ENCODE measurements at places on chromosomes 4 and X.

DNA sequence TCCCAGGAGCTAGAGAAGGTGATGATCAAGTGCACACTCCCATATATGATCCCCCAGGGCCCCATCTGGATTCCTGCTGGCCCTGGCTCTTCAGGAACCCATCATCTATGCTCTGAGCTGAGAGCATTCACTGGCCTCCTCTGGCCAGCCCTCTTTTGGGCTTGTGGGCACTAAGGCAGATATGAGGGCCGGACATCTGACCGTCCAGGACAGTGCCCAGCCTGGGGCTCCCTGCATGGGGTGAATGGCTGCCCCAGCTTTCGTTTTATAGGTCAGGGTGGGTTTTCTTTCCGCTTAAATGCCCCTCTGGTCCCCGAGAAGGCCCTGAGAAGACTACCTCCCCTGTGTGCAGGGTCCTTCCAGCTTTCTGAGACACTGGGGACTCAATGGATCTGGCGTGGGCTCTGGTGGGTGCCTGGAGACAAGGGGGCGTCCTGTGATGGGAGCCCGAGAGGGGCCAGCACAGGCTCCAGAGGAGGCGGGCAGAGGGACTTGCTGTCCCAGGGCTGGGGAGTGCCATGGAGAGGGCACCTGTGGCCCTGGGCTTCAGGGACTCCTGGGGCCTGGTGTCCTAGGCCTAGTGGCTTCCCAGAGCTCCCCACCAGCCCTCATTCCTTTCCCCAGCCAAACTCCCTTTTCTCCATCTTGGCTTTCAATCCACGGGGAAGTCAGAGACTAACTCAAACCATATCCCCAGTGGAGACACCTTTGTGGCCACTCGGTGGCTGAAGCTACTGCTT, 39.5 kb upstream of the GRPEL1 start:
- no peak for DNase-seq

GRCh38 chr4:168773388-168774195, 236.5 kb downstream of the CBR4 start:
- no peak for DNase-seq

GRCh38 chrX:27998666-27999065, 17.4 kb upstream of the DCAF8L1 start:
- DNase-seq, result no peak

GRCh38 chrX:129724754-129725153, 14.0 kb upstream of the XPNPEP2 start:
- no peak for DNase-seq

DNA sequence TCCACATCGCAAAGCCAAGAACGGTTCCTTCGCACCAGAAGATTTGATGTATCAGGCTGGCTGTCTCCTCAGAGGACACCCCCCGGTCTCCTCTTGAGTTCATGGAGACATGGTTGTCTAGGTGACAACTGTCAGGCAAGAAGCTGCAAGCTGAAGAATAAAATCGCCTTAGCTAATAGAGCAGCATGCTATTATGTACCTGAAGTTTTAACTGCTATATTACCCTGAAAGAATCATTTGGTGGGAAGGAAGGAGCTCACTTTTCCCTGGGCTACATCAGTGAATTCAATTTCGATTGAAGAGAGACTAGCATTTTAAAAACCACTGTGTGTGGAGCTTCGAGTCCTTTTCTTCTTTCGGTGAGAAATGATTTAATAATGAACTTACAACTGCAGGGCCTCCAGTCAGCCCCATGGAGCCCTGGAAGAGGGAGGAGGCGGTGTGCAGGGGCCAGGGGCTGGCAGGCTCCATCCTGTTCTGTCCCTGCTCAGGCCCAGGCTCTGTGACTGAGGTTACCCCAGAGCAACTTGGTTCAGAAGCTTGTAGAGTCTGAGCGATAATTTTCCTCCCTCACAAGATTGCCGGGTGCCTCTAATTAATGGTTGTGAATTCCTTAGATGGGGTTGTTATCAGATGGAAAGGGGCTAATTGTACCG, 191.3 kb downstream of the MID1IP1 start:
- no peak for DNase-seq

DNA sequence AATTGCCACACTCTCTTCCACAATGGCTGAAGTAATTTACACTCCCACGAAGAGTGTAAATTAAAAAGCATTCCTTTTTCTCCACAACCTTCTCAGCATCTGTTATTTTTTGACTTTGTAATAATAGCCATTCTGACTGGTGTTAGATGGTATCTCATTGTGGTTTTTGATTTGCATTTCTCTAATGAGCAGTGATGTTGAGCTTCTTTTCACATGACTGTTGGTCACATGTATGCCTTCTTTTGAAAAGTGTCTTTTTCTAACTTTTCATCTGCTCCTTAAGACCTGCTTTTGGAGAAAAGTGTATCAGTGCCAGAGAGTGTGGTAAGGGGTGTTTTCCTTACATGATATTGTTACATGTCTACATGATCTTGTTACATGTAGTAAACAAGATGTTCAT, 25.7 kb downstream of the GUCY1A1 start:
- DNase-seq, result no peak

GRCh38 chrX:39903937-39904336, 193.8 kb downstream of the BCOR start:
- DNase-seq, result no peak

- no peak for DNase-seq
These were observed 43.9 kb upstream of the C4orf50 start for GRCh38 chr4:6062133-6062532.

DNA sequence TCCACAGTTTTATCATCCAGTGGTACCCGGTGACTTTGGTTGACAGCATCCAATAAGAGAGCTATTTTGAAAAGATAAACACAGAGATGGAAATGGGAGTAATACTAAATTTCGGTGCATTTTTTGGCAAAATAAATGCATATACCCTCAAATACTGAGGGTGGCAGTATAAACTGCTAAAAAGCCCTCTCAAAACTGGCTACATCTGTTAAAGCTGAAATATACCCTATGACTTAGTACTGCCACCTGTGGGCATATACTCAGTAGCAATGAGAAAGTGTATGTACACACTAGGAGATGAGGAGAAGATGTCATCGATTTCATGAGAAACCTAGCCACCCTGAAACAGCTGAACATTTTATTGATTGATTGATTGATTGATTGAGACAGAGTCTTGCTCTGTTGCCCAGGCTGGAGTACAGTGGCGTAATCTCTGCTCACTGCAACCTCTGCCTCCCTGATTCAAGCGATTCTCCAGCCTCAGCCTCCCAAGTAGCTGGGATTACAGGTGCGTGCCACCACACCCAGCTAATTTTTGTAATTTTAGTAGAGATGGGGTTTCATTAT, 12.2 kb upstream of the TMEM128 start:
- DNase-seq, result no peak

DNA sequence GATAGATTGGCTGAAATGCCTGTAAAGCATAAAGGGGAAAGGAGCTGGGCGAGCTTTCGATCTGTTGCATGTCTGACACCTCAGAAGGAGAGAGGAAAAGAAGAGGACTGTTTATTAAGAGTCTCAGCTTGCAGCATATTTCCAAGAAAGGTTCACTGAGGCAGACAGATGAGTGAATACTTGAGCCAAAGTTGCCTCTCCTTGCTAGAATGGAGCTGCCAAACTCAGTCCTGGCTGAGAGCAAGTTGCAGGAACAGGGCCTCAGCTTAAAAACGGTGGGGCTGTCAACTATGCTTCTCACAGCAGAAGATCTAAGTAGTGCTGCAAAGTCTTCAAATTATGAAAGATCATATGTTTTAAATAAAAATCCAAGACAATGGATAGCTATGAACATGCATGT, 707.5 kb downstream of the PCDH7 start:
- no peak for DNase-seq

All from sciatic nerve (tissue), 2 donors.